ENCODE measurements at places on chromosomes 7 and 10. TPM values are rescaled to one million over a fixed set of nuclear protein-coding genes. Genes with fewer than 3 reads are reported as not detected.

Gene RASSF4
- total RNA-seq = 137 TPM

Gene MYOZ1
- 0.64 TPM for total RNA-seq

Gene KIF5B
- 105 TPM for total RNA-seq

Gene LLCFC1
- not detected for total RNA-seq

Gene PON3
- total RNA-seq = not detected

Gene MYL10
- total RNA-seq = not detected

Gene ANTXRL
- not detected for total RNA-seq

Gene C10orf67
- not detected for total RNA-seq

Gene STRA8
- total RNA-seq = not detected

Gene WDR86
- 70.5 TPM for total RNA-seq
